Activated CD8-positive, alpha-beta memory T cell treated with anti-CD3 and anti-CD28 coated beads for 48 hours (primary cell): ENCODE measurements at places on chromosomes 7 and 10.

- DNase-seq = no peak
Observed at GRCh38 chr7:114860206-114860605, 61.7 kb upstream of the MDFIC start.

DNA sequence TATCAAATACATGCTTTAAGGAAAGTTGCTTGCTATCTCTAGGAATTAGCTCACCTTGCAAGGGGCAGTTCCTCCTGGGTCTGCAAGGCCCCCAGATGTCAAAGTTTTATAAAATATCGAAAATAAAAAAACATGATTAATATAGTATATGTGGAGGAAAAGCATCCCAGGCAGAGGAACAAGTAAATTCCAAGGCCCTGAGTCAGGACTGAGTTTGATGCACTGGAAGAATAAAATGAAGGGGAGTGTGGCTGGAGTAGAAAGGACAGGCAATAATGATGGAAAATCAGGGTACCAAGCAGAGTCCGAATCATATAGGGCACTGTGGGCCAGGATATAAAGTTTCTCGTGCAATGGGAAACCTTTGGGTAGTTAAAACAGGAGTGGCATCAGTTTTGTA is 112.4 kb upstream of the EEPD1 start:
- DNase-seq = no peak

- no peak for DNase-seq
Observed at GRCh38 chr10:35017608-35018007, 72.5 kb downstream of the CUL2 start.

- DNase-seq = no peak
Observed at GRCh38 chr10:5508786-5509185, 9.4 kb upstream of the CALML5 start.

DNA sequence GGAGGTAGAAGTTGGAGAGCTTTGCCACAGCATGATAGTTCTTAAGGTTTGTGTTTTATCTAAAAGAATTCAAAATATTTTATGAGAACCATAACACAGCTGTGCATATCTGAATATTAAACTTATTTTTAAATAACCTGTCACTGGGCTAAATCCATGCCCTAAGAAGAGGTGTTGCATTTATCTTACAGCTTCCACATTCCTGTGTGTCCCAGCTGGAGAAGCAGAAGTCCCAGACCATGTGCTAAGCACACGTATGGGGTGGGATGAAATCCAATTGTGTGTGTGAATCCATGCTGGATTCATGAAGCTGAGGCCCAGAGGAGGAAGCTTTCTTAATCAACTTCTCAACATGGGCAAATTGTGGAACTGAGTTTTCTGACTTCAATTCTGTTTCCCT is 121.5 kb downstream of the PKD1L1 start:
- no peak for DNase-seq
